Psoas muscle (tissue), 8 donors: ENCODE measurements at places on chromosomes 13 and 19. TPM values are rescaled to one million over a fixed set of nuclear protein-coding genes. Genes with fewer than 3 reads are reported as not detected.

DNA sequence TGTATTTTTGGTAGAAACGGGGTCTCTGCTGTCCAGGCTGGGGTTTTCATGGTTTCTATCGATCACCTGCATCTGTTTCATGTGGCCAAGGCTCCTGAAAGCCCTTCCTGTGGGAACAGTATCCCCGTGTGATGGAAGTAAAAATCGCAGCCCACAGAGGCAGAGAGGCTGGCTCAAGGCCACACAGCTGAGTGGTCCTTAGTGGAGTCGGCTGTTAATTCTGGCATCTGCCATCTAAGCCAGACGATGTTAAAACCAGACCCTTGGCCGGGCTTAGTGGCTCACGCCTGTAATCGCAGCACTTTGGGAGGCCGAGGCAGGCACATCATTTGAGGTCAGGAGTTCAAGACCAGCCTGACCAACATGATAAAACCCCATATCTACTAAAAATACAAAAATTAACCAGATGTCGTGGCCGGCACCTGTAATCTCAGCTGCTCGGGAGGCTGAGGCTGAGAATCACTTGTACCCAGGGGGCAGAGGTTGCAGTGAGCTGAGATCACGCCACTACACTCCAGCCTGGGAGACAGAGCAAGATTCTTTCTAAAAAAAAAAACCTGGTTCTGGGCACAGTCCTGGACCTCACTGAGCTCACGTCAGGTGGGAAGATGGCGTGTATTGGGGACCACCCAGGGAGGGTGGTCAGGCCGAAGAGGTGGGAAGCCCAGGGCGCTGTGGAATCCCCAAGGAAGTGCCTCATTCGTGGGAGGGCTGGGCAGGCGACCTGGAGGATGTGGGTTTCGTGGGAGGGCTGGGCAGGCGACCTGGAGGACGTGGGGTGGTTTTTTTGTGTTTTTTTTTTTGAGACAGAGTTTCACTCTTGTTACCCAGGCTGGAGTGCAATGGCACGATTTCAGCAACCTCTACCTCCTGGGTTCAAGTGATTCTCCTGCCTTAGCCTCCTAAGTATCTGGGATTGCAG, 18.5 kb upstream of the MISP start:
- no peak for DNase-seq

GRCh38 chr19:8030960-8031359, 21.6 kb upstream of the CCL25 start:
- no peak for DNase-seq

DNA sequence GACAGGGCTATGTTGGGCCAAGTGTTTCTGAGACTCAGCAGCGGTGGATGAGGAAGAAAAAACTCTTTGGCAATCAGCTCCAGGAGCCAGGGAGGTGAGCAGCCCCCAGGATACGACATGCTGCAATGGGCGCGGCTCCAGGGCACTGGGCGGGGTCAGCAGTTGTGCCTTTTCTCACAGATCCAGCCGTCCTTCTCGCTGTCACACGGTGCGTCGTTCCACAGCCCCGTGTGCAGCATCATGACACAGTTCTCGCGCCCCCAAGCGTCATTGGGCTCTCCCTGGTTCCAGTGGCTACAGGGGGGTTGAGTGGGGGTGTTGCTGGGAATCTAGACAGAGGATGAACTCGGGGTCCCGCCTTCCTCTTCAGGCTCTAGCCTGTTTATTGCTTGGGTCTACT, 2.7 kb downstream of the CLEC4G start:
- no peak for DNase-seq

DNA sequence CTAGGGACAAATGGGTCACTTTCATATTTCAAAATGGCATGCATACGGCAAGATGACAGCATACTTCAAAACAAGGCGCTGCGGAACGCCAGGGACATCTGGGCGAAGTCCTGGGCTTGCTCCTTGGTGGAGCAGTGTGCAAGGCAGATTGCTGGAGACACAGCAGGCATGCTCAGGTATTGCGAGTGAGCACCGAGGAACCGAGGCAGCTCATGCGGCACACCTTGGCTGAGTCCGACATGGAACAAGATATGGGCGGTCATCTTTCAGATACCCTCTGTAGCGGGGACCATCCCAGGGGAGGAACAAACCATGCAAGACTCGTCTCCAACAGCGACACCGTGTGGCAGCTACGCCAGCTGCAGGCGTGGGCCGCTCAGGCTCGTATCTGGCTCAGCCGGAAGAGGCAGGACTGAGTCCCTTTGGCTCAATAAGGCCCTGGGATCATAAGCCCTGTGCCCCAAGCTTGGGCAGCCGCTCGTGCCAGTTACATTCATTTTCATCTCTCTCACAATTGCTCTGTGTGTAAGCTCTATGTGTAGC, 112.4 kb downstream of the NUFIP1 start:
- no peak for DNase-seq

Gene IL17D
- 7.7 TPM for polyA plus RNA-seq

Gene WDR62
- polyA plus RNA-seq, result 2.3 TPM

Gene CCNE1
- 2.0 TPM for polyA plus RNA-seq
